H4 (cell line): ENCODE measurements at places on chromosomes 7 and 10. TPM values are rescaled to one million over a fixed set of nuclear protein-coding genes. Genes with fewer than 3 reads are reported as not detected.
A peak's percentile ranks its signal among the peaks of the same experiment; 100 is the strongest.

- DNase-seq: peak; percentile 74
Observed at GRCh38 chr7:83271212-83272099, 108.8 kb upstream of the PCLO start.

- DNase-seq: no peak
Observed at GRCh38 chr10:78353636-78354035, 320.0 kb downstream of the RPS24 start.

NUDT13 gene
- 1.1 and 2.0 TPM in 2 replicates for total RNA-seq

GRCh38 chr10:11642566-11642965 lies 31.1 kb upstream of the USP6NL start:
- DNase-seq: no peak

HMX3 gene
- 0.45 TPM in 1 of 2 replicates, not detected in the other for total RNA-seq

BMPER gene
- total RNA-seq: 0.08 and 0.19 TPM in 2 replicates

GRCh38 chr10:46266306-46266985 lies 20.4 kb upstream of the ANTXRL start:
- no peak for DNase-seq

GRCh38 chr10:15197276-15197675 lies 28.8 kb upstream of the NMT2 start:
- no peak for DNase-seq

- peak; percentile 35 for DNase-seq
Observed at GRCh38 chr10:60414877-60415585, 25.4 kb upstream of the ANK3 start.
